NCI-H460 (cell line): ENCODE measurements at places on chromosomes 16 and 17. TPM values are rescaled to one million over a fixed set of nuclear protein-coding genes. Genes with fewer than 3 reads are reported as not detected.

ZNF768 gene
- 37.7 and 39.0 TPM in 2 replicates for total RNA-seq

RABEP1 gene
- total RNA-seq, result 48.6 and 54.2 TPM in 2 replicates

HS3ST6 gene
- 0.97 and 1.2 TPM in 2 replicates for total RNA-seq

DNA sequence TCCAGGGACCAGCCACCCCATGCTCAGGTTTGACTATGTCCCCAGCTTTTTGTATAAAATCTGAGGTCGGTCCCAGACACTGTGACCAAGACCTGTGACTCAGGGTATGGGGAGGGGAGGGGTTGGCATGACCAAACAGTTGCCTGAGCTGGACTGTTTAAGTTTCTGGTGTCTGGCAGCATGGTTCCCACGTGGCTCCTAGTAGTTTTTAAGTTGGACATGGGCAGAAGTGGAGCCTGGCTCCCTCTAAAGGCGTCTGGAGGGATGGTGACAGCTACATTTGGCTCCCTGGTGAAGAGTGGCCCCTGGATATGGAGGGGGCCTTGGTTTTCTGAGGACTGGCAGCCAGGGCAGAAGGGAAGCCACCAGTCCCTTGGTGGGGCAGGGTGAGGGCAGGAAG lies 7.9 kb downstream of the SMCR8 start:
- DNase-seq, result no peak

CORO1A gene
- total RNA-seq, result 0.64 TPM in 1 of 2 replicates, not detected in the other
